ENCODE measurements at places on chromosomes 2 and 18.

GRCh38 chr2:28658369-28658768 lies 93.3 kb upstream of the PPP1CB start:
- DNase-seq = no peak

GRCh38 chr2:46983065-46983801 lies 67.6 kb upstream of the MCFD2 start:
- DNase-seq = no peak

GRCh38 chr18:78238404-78239089 lies 741.1 kb upstream of the SALL3 start:
- no peak for DNase-seq

DNA sequence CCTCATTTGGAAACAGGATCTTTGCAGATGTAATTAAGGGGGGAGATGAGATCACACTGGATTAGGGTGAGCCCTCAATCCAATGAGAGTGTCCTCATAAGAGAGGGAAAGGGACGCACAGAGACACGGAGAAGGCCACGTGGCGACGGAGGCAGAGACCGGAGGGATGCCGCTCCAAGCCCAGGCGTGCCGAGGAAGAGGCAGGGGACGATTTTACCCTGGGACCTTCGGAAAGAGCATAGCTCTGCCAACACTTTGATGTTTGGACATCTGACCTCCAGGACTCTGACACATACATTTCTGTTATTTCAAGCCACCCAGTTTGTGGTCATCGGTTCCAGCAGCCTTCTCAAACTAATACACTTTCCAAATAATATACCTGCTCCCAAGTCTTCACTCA lies 84.4 kb upstream of the ZCCHC2 start:
- DNase-seq = no peak
